ENCODE measurements at places on chromosomes 1 and 21.

DNA sequence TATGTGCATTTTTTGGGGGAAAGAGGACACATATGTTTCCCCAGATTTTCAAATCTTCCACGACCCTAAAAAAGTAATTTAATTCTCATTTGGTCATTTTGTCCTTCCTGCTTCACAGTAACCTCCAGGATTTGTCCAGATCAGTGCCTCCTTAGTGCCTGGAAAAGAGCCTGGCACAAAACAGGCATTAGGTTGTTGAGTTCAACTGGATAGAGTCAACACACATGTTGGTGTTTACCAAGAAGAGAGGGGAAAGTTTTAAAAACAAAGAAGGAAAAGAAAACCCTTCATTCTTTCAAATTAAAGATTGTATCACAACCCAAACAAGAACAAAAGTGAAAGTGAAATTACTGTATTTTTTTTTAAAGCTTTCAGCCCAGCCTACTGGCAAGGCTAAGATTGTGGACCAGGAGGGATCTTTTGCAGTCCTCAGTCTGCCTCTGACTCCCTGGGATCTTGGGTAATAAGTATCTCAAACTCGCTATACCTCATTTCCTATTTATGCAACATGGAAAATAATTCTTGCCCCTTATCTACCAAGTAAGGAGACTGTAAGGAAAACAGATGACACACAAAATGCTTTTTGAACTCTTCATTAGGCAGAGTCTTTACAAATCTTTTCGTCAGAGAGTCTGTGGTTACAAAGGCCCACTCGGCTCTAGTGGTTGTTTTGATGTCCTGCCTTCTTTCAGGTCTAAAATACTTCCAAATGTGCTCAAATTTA, 57.8 kb downstream of the ZNF281 start:
- no peak for DNase-seq

DNA sequence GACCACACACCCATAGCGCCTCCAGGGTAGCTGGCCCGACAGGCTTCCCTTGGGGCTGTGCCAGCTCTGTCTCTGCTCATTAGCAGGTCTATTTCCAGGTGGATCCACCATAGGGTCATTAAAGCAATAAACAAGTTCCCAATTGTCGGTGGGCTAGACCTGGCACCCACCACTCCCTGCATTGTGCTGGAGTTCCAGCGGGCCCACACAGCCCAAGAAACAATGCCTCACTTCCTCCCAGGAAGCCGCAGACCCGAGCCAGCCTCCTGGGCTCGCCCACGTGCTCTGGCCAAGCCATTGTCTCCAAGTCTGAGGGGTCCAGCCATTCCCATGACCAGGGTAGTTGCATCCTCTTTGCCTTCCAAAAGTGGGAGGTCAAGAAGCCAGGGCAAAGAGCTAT, 27.5 kb upstream of the SOX13 start:
- DNase-seq: no peak

DNA sequence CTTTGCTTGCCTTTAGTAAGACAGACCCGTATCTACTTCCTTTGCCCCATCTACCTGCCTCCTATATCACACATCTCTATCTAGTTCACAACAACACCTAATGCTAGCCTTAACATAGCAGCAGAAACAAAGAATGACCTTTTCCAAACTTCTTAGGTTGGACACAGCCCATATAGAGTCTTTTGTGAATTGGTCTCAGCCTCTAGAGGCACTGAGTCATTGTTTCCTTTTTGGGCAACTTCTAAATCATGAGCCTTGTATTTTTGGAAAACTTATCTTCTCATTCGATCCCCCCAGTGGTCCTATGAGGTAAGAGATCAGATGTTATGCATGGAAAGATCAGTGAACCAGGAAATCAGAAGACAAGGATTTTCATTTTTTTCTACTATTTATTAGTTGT, 679.4 kb upstream of the USP24 start:
- DNase-seq: no peak

GRCh38 chr1:228849011-228849541, 113.8 kb downstream of the RHOU start:
- no peak for DNase-seq

DNA sequence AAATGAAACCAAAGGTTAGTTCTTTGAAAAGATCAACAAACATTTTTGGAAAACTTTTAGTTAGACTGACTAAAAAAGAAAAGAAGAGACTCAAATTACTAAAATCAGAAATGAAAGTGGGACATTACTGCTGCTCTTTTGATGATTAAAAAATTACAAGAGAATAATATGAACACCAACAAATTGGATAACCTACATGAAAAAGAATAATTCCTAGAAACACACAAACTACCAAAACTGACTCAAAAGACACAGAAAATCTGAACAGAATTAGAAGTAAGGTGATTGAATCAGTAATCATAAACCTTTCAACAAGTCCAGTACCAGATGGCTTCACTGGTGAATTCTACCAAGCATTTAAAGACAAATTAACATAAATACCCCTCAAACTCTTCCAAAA, 5.6 kb downstream of the KIFAP3 start:
- DNase-seq: no peak

GRCh38 chr1:12622506-12622905, 4.5 kb upstream of the DHRS3 start:
- no peak for DNase-seq

All from GM12864 (cell line).